ENCODE measurements at places on chromosomes 6 and 20. TPM values are rescaled to one million over a fixed set of nuclear protein-coding genes. Genes with fewer than 3 reads are reported as not detected.

GPLD1 gene
- total RNA-seq = 0.45 TPM

MAP1LC3A gene
- total RNA-seq = 1.4 TPM

RCAN2 gene
- not detected for total RNA-seq

IL17F gene
- total RNA-seq = not detected

OOEP gene
- 0.87 TPM for total RNA-seq
